ENCODE measurements at places on chromosomes 16 and 17.

DNA sequence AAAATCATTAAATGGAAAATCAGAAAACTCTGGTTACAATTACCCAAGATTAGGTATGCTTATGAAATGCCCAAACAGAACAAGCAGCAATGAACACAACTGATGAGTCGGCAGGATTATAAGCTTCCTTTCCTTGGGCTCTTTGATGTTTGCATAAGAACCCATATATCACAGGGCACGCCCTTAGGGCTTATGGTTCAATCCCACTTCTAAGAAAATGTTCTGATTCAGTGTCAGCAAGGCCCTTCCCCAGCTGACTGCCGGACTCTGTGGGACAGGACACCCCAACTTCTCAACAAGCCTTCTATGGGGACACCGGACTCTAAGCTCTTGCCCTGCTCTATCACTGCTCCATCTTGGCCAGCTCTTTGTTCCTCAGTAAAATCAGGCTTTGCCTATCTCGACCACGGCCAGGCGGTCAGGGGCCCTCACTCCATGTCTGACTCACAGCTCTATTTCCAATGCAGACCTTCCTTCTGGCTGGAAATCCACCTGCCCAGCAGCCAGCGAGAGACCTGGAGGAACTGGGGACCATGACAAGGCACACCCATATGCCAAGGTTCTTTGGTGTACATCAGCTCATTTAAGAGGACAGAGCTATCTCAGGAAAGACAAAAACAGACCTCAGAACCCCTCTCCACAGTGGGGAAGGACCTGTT, 26.8 kb downstream of the LITAFD start:
- DNase-seq = no peak

DNA sequence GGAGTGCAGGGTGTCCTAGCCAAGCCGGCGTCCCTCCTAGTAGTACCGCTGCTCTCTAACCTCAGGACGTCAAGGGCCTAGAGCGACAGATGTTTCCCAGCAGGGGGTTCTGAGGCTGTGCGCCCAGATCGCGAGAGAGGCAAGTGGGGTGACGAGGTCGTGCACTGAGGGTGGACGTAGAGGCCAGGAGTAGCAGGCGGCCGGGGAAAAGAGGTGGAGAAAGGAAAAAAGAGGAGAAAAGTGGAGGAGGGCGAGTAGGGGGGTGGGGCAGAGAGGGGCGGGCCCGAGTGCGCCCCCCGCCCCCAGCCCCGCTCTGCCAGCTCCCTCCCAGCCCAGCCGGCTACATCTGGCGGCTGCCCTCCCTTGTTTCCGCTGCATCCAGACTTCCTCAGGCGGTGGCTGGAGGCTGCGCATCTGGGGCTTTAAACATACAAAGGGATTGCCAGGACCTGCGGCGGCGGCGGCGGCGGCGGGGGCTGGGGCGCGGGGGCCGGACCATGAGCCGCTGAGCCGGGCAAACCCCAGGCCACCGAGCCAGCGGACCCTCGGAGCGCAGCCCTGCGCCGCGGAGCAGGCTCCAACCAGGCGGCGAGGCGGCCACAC, at the start of gene MMP2:
Gene MMP2, plus strand, starts transcription at position 372 of the 603 bp plus-strand sequence. CDS start 282 bp downstream, outside the sequence.
- peak; percentile 18 for DNase-seq

GRCh38 chr17:29760279-29761039, 137.7 kb upstream of the CORO6 start:
- DNase-seq = no peak

- no peak for DNase-seq
Observed at GRCh38 chr16:89974870-89975269, 26.3 kb downstream of the DEF8 start.

DNA sequence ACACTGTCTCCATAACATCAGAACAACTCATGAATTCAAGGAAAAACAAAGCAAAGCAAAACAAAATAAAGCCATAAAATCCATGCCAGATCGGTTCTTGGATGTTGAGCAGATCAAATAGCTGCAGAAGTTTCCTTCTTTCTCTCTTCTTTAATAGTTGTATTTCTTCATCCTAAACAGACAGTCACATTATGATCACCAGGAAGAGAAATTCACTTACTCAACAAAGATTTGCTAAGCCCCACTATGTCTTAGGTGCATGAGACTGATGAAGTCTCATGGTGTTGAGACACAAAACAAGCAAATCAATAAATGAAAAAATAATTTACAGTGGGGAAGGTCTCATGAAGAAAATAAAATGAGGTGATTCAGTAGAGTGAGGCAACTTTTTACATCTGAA, 72.8 kb downstream of the WIPI1 start:
- DNase-seq = no peak

GRCh38 chr17:79282294-79282693, 207.7 kb downstream of the ENGASE start:
- DNase-seq = no peak

DNA sequence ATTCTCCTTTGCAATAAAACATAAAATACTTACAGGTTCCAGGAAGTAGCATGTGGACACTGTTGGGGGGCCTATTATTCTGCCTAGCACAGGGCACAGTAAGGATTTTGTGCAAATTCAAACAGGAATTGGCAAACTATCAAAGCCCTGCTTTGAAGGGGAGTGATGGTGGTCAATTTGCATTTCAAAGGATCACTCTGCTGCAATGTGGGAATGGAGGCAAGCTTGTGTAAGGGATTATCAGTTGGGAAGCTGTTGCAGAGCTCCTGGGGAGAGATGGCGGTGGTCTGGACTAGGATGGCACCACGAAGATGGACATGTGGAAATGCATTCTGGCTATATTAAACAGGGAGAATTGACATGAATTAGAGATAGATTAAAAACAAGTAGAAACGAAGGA, 990.7 kb upstream of the RBFOX1 start:
- no peak for DNase-seq

GRCh38 chr17:28925912-28926365, 23.1 kb upstream of the DHRS13 start:
- no peak for DNase-seq

DNA sequence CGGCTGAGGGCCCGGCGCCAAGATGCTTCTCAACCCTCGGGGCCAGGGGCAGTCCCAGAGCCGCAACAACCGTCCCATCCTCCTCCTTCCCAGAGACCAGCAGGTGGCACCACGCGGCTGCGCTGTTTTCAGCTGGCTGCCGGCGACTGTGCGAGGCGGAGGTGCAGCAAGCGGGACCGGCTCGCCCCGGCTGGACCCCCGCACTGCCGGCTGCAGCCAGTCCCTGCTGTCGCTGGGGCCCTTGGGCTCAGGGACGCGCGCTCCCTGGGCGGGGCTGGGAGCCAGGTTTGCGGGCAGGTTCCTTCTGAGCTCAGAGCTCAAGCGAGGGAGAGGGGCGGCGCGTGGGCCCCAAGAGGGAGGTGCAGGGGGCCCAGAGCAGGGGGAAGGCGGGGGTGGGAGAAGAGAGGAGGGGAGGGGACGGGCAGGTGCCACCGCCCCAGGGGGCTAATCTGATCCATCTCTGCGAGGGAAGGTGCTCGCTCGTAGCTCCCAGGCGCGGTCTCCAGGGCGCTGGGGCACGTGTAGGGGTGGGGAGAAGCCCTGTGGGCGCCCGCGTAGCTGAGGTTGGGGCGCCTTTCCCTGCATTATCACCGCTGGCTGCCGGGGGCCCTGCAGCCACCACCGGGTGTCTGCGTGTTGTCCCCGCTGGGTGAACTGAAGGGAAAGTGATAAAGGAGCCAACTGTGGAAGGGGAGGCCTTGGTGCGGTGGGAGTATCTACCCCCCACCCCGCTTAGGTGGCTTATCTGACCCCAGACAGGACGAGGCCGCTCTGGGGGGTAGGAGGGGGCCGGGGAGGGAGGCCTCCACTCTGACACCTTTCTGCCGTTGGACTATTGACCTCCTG, 24.2 kb downstream of the STAT5A start:
- peak; percentile 75 for DNase-seq

DNA sequence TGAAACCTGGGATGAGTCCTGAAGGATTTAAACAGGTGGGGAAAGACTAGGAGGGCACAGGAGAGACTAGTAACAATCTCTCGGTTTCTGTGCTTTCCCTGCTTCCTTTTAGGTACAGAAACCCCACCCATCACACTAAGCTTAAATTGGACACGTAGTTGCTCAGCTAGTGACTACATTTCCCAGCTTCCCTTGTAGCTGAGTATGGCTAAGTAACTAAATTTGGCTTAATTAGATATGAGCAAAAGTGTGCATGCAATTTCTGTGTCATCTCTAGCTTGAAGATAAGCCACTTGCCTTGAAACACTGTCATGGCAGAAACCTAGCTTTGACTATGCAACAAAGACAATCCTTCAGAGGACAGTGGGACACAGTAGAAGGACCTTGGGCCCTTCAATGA, 36.5 kb downstream of the CACNG1 start:
- no peak for DNase-seq

DNA sequence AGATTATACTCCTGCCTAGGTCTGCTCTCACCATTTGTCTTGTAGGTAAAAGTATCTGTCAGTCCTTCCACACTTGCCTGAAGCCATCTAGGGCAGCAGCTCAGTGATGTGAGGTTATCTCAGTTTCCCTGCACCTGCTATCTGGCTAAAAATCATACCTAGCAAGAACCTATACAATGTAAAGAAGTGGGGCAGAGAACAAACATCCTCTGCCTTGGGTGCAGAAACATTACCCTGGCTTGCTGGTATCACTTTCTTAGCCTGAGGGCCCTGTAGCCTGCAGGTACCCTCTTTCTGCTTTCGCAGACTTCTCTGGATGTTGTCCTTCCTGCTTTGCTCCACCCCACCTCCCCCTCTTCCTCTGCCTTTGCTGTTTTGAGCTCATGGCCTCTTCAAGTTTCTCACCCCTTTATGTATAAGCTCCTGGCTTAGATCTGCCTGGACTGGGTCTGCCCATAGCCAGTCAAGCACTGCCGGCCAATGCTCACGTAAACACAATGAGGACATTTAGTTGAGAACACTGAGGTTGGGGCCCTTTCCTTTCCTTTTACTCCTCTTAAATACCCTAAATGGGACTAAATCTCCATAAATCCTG, 8.7 kb upstream of the SDK2 start:
- no peak for DNase-seq

GRCh38 chr17:78458091-78458490, 79.6 kb downstream of the PGS1 start:
- no peak for DNase-seq

- DNase-seq = peak; percentile 38
Observed at GRCh38 chr16:76639685-76640289, 362.6 kb downstream of the CNTNAP4 start.

GRCh38 chr17:36846410-36847292, 90.6 kb upstream of the LHX1 start:
- DNase-seq = no peak

DNA sequence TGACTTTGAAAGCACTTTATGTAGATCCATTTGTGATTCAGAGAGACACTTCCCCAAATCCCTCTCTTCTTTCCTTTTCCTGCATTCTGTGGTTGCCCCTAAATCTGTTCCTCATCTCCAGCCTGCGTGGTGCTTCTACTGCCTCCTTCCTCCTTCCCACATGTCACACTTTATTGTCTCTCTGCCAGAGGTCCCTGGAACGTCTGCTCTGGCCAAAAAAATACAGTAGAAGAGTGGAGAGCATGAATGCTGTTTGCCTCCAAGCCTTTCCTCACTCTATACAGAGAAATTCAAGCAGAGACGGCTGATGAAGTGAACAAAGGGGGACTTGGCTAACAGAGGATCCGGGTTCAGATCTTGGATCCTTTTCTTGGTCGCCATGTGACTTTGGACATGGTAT, 22.8 kb upstream of the IRX3 start:
- DNase-seq = no peak

DNA sequence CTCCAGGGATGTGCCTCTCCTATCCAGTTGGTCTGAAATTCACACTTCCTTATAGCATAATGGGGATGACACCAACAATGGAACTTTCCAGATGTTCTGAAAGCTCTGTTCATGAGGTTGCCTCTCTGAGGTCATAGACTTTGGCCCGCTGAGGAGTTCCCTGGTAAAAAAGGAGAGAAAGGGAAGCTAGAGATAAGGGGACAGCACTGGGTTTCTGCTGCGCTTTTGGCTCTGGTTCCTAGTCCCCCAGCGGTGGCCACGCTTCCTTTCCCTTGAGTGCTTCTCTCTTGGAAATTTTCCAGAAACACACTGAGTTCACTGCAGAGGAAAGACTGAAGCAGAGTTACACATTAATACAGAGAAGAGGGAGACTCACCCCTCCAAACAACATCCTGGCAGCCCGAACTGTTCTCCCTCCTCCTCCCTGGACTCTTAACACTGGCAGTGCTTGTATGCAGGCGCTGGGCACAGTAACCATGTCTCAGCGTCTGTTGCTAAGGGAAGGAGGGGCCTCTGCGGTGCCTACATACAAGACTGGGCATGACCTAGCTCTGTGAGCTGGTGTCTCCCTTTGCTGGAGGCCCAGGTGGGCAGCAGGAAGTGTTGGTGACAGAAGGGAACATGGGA, at the start of gene DNAH3:
Gene DNAH3, minus strand, starts transcription at position 472 of the 627 bp plus-strand sequence. CDS start 527 bp downstream, outside the sequence.
- no peak for DNase-seq

GRCh38 chr17:49746791-49747490, 17.0 kb downstream of the FAM117A start:
- DNase-seq = no peak

DNA sequence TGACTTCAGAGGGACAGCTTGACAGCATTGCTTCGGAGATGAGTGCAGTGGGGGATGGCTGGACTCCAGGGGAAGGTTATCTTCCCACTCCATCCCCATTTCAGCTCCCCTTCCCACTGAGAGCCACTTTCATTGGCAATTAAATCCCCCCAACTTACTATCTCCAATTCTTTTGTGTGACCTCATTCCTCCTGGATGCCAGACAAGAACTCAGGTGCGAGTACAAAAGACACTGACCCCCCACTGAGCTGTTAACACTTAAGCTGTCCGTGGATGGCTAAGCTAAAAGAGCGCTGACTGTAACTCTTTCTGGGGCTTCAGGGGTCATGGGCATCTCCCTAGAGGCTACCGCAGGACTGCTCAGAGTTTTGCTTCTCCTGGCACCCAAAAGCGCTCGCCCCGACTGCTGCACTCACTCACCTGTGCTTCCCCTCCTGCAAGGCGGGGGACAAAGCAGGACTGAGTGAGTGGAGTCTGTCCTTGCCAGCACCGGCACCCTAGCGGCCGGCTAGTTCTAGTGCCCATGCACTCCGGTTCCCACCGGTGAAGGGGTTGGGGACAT, 44.8 kb upstream of the FBXO47 start:
- DNase-seq = no peak

GRCh38 chr17:8856869-8857575, 10.5 kb downstream of the PIK3R6 start:
- no peak for DNase-seq

GRCh38 chr17:13601776-13602551, at the start of gene HS3ST3A1:
Gene HS3ST3A1 (minus strand): TSS chr17:13601929. CDS start chr17:13601129, 800 bp downstream.
- DNase-seq = no peak

DNA sequence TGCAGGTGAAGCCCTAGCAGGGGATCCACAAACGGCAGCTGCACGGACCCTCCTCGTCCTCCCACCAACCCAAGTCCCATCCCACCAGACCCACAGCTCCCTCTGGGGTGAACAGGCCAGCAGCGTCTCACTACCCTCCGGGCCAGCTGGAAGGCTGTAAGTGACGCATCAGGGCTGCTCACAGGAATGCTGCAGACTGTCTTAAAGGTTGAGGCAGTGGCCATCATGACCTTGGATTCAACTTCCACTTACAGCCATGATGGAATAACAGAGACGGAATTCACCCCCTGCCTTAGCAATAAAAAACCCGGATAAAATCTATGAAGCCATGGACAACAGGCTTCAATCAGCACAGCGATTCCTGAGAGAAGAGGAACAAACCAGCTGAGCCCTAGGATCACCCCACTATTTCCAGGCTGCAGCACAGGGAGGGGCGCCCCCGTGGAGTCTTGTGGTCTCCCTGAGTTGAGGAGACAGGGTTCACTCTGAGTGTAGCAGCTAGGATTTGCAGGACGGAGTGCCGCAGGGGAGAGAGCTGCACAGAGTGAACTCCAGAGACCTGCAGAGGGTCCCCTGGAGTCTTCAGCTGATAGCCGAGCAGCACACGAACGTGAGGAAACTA, 10.5 kb downstream of the FAM83G start:
- no peak for DNase-seq

Measured in NCI-H446 (cell line).